GM23338 (cell line): ENCODE measurements at places on chromosomes 2 and 18.
A peak's percentile ranks its signal among the peaks of the same experiment; 100 is the strongest.

- DNase-seq = no peak
These were observed 234.0 kb upstream of the SLC14A2 start for GRCh38 chr18:45381282-45381681.

GRCh38 chr2:221129657-221130056 lies 442.4 kb downstream of the EPHA4 start:
- no peak for DNase-seq

GRCh38 chr2:71620851-71621251 lies 167.5 kb downstream of the DYSF start:
- no peak for DNase-seq

DNA sequence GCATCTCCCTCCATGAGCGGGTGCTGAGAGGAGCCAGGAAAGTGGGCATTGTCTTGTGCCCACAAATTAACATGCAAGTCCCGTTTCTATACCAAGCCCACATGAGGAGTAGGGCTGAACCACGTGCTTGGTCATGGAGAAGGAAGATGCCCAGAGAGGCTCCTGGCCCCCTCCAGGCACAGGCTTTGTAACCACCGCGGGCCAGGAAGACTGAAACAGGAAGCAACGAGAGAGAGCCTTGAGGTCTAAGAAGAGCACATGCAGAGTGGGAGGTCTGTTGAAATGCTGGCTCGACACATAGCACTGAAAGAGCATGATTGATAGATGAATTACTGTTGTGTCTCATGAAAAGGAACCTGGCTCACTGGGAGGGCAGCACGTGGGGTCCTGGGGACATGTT lies 36.3 kb downstream of the VWA3B start:
- DNase-seq = no peak

GRCh38 chr2:25960396-25960795 lies 21.9 kb downstream of the KIF3C start:
- no peak for DNase-seq

DNA sequence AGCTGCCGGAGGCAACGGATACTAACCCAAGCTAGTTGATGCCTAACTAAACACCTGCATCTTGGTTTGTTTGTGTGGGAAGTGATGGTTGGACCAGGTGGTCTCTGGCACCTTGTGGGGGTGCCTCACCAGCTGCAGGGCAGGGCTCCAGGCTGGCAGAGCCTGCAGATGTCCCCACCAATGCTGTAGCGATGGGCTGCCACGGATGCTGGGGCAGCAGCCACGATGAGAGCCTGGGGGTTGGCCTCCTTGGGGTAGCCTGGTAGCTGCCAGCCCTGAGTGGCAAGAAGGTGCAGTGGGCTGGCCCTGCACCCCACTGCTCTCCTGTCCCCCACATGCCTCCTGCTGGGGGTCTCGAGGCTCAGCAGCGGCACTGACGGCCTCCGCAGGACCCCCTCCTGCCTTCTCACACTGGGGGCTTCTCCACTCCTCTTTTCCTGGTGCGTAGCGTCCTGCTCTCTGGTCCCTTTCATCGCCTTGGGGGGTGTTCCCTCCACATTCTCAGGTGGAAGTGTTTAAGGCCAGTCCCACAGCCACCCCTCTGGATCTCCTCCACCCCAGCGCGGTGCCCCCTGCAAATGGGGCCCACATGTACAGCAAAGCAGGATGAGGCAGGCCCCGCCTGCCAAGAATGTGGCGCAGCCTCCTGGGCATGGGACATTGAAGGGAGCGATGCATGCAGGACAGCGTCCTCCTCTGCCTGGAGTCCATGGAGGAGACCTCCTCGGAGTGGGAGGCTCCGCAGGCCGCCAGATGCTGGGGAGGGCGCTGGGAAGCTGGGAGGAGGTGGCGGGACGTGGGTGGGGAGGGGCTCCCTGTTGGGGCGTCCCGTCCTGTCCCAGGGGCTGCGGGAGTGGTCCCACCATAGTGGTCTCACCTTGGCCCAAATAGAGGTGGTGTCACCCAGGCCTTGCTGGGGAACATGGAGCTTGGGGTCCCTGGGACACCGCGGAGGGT lies 173.1 kb downstream of the ASB1 start:
- no peak for DNase-seq

DNA sequence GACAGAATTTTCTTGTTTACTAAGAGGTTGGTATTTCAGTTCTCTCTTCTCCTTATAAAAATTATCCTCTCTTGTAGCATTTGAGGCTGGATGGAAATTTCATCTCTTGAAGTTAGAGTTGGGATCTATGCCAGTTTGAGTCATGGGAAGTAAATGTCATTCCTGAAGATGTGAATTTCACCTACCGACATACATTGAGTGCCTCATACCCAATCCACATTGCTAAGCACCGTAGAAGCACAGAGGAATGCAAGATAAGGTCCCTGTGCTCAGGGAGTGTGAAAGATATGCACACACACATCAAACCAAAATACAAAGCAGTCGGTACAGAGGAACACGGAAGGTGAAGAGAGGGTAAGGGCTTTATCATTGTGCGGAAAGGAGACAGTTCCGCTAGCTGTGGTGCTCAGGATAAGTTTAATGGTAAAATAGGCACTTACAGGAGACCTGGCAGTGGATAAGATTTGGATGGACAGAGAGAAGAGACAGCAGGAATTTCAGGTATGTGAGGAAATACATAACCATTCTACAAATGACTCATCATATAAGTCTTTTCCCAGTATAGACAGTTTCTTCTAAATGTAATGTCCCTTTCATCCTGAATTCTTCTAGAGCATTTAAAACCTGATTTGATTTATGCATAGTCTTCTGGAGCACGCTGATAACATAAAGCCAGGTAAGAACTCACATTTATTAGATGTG lies 205.3 kb upstream of the ST6GAL2 start:
- DNase-seq = no peak

GRCh38 chr2:111031546-111032478 lies 88.9 kb upstream of the BCL2L11 start:
- no peak for DNase-seq

DNA sequence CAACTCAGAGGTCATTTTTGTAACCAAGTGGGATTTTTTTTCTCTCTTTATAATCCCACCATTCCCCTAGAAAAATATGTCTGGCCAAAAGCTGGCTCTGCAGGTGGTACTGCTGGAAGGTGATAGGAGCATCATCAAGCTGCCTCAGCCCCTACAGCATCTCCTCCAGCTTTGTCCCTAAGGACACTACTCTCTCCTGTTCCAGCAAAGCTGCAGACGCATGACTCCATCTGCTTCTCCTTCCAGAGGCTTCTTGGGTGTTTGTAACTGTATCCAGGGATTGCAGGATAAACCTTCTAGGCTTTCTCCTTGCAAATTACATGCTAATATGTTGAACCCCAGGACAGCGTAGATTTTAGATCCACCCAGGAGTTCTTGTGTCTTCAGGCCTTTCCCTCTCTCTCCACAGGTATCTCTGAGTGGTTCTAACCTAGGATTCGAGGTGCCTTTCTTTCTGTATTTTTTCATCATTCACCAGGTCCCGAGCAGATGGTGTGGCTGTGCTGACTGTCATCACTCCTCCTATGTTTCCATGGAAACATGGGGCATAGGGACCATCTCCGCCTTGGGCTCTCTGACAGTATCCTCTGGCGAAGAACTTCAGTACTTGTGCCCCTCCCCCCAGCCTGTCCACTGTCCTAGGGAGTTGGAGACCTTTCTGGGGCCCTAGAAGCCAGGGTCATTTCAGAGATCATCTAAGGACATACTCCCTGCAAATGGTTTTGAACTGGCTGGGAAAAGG lies 34.3 kb downstream of the AFF3 start:
- DNase-seq = peak; percentile 3

- no peak for DNase-seq
These were observed 197.3 kb upstream of the TWIST2 start for GRCh38 chr2:238650536-238650935.

DNA sequence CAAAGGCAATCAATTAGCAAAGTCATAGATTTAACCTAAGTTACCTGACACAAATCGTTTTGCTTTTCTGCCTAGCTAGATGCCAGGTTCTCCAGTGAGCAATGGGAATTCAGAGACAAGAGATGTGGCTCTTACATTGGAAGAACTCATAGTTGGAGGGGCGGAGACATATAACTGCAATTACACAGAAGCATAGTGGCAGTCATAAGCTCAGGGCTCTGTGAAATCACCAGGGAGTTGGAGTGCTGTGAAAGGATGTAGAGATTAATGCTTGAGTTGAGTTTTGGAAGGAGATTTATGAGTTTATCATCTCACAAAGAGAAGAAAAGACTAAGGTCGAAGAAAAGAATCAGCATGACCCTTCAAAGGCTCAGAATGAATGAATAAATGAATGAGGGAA lies 457.2 kb upstream of the TRIB2 start:
- no peak for DNase-seq

DNA sequence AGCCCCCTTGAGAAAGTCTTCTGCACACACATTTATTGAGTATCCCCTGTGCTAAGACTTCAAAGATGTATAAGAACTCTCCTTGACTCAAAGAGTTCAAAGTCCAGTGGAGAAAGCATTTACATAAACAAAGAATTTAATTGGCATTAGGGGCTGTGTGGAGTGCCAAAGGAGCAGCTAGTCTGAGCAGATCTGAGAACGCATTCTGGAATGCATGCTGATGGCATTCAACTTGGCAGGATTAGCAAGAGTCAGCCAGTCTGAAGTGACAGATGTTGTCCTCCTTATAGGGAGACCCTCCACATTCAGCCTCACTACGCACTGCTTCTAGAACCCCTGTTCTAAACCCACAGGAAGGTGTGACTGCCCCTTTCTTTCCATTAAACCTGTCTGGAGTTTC lies 191.5 kb downstream of the RAD51AP2 start:
- DNase-seq = no peak

DNA sequence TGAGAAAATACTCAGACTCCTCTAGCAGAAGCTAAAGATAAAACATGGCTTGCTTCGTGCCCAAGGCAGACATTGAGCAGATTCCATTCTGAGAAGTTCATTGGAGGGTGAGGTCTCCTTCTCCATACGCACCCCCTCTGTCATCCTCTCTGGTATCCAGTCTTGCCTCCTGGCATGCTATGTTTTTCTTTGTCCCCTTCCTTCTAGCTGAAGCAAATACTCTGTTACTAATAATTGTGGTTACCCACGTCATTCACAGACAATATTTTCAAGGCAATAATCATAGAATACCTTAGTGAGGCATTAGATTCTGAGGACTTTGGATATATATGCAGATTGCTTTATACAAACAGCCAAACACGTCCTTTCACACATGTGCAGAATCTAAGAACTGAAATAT lies 66.2 kb upstream of the KLF7 start:
- DNase-seq = no peak

DNA sequence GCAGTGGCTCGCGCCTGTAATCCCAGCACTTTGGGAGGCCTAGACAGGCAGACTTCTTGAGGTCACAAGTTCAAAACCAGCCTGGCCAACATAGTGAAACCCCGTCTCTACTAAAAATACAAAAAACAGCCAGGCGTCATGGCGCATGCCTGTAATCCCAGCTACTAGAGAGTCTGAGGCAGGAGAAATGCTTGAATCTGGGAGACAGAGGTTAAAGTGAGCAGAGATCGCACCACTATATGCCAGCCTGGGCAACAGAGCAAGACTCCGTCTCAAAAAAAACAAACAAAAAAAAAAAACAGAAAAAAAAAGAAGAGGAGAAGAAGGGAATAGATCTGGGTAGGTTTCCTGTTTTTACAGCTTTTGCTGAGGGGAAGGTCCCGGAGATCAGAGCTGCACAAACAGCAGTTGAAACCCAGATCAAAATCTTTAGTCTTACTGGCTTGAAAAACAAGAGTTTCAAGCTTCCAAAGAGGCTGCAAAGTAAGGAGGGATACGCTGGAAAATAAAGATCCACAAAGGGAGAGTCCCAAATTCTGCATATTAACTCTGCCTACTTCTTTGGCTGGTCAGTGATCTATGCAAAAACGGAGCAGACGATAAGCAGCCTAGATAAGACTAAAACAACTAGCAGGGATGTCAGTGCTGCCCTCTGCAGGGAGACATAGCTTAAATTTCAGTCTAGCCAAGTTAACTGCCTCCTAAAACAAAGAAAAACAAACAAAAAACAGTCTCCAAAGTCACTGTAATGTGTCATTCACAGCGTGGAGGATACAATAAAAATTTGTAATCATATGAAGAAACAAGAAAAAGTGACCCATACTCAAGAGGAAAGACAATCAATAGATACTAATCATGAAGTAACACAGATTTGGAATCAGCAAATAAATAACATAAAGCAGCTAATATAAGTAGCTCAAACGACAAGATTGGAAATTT lies 74.1 kb downstream of the TLK1 start:
- peak; percentile 86 for DNase-seq

DNA sequence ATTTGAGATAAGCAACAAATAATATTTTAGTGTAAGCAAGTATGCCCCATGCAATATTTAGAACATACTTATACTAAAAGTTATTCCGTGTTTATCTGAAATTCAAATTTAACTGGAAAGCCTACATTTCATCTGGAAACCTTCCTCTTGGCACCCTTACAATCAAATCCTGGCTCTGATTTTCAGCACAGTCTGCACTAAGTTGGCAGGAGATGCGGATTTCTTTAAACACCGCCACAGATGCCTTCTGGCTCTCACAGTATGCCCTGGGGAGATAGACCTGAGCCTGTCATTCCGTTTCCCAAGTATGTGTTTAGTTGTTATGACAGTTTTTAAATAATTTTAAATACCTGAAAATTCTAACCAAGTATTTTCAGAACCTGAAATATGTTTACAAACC lies 7.3 kb upstream of the MLPH start:
- DNase-seq = no peak

DNA sequence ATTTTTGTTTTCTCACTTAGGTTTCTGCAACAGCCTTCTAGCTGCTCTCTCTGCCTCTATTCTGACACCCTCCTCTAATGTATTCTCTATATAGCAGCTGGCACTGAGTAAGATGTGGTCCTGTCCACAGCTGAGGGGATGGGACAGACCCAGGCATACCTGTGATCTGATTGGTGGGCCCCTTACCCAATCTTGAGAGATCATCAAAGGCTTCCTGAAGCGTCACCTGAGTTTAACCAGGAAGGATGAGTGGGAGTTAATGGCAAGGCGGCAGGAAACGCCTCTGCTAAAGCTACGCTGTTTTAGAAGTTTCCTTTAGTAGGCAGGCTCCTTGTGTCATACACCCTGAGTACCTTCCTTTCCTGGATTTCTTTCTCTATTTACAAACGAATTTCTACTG lies 5.7 kb upstream of the TET3 start:
- peak; percentile 81 for DNase-seq

- DNase-seq = no peak
These were observed 193.8 kb downstream of the IKZF2 start for GRCh38 chr2:212957624-212958023.

GRCh38 chr2:166361351-166362153 lies 14.2 kb downstream of the SCN9A start:
- DNase-seq = peak; percentile 47
